ENCODE measurements at places on chromosomes 2 and 18.

DNA sequence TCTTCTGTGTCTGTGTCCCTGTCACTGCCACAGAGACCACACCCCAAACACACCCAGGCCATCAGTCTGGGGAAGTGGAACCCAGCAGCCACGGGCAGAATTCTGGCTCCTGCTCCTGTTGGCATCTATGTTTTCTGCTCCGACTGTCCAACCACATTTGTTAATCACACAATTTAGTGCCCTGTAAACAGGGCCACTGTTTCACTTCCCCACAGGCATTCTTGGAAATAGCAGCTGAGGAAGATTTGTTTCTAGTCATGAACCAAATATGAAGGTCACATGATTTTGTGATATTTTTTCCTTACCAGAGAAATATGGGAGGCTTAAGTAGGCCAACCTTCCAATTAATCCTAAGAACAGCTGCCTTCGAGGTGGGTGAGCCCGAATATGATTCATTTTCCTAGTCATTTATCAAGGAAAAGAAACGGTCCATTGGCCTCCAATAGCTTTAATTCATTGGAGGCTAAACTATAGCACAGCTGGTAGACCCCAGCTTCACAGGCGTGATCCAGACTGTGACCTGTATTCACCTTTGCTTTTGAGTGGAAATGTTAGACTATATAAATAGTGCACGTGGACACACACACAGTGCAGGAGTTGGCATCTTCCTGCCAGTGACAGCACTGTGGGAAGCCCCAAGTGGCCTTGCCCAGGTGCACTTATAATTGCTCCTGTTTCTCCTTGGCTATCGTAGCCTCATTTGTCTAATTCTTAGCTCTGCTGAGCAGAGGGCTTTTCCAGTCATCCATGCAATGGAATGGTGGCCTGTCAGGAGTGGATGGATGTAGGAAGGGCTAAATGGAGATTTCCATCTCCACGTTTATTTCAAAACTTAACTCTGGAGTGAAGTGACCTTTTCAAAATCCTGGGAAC is 267.9 kb downstream of the LPIN1 start:
- DNase-seq: peak; percentile 32

DNA sequence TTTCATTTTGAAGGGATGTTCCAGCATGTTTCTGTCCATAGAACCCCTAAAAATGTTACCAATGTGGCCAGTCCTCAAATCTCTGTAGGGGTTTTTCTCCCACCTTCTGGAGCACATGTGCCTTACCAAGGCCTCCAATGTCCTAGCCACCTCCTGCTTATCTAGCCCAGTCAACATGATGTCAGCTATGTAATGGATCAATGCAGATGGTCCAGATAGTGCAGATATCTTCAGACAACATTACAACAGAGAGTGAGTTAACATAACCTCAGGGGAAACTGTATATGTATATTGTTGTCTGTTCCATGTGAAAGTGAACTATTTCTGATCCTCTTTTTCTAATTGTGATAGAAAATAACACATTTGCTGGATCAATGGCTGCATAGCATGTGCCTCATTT is 92.7 kb downstream of the MRPS9 start:
- DNase-seq: no peak

DNA sequence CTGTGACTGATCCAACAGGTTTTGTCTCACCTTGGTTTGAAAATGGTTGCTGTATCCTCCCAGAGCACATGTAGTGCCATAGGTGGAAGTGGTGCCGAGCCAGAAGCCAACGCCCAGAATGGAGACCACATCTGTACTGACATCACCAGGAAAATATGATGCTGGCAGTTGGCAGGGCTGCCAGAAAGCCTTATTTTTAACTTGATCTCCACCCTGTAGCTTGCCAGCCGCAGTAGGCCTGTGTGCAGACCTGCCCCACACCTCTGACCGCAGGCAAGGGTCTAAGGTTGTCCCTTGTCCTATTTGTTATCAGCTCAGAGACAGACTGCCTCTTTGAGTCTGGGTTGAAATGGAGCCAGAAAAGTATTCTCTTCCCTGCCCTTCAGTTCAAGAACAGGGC is 123.5 kb upstream of the EML6 start:
- DNase-seq: no peak

GRCh38 chr2:37644191-37644590 is 27.3 kb downstream of the CDC42EP3 start:
- no peak for DNase-seq

GRCh38 chr2:236158969-236159777 is 9.0 kb downstream of the GBX2 start:
- DNase-seq: no peak

- DNase-seq: no peak
Measured at GRCh38 chr2:89833116-89833779, 1141.8 kb downstream of the RPIA start.
